Lung (tissue), 17 donors: ENCODE measurements at places on chromosomes 2 and 18. TPM values are rescaled to one million over a fixed set of nuclear protein-coding genes. Genes with fewer than 3 reads are reported as not detected.
A peak's percentile ranks its signal among the peaks of the same experiment; 100 is the strongest.

GRCh38 chr18:14943967-14944636 lies 196.1 kb downstream of the ANKRD30B start:
- no peak for DNase-seq

- DNase-seq, result no peak
These were observed 40.8 kb downstream of the HDAC4 start for GRCh38 chr2:239360008-239360407.

Gene GALNT1
- total RNA-seq, result 73.4 TPM

DNA sequence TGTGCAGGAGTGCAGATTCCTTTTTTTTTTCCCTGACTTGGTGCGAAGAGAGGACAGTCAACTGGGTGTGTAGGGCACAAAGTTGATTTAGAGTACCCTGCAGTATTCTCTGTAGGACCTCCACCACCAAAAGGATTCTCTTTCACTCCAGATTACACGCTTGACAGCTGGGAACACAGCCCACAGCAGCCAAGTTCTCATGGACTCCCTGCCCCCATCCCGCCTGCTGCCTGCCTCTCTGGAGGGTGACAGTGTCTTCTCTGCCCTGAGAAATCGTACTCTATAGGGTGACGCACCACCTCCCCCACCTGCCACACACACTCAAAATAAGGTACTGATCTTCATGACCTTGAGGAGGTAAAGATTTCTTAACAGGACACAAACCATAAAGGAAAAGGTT lies 26.6 kb upstream of the IHH start:
- DNase-seq, result peak; percentile 13

GRCh38 chr2:230932556-230933511 lies 7.8 kb upstream of the GPR55 start:
- DNase-seq, result peak; percentile 73

Gene ECEL1
- total RNA-seq, result 0.09 TPM

DNA sequence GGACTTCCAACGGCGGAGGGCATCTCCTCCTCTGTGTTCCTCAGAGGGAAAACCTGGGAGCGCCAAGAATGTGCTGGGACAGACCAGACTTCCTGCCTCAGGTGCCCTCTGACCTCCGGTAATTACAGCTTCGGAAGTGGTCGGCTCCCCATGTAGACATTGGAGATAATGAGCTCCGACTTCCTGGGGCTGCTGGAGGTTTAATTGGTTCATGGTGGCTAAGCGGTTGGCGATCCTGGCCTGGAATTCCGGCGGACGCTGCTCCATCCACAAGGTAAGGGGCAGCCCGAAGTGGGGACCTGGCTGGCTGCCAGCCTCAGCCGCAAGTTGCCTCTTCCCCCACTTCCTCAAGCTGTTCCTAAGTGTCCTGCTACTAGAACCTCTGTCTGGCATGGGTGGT lies 83.2 kb upstream of the EPC2 start:
- peak; percentile 35 for DNase-seq

DNA sequence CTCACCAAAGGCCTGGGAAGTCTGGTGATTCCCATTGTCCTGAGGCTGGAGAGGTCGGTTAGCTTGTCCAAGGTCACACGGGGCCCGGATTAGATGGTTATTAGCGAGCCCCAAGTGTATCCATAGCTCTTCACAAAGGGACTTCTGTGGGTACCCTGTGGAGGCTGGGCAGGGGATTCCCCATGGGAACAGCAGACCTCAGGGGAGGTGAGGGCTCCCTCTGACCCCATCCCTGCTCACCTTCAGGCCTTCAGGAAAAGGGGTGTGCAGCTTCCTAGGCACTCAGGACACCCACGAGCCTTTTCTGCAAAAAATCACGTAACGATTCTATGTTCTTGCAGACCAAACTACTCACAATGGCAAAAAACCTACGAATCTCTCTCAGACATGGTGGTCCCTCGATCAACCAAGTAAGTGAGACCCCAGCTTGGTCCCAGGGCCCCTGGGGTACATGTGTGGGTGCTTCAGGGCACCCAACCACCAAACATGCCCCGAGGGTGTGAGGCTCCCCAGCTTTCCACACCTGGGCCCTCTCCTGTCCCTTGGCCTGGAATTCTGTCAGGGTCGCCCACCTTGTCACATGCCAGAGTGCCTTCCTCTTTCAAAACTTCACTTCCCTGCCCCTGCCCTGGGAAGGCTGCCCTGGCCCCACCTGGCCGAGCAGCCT lies 40.3 kb downstream of the PDIA6 start:
- DNase-seq, result no peak

DNA sequence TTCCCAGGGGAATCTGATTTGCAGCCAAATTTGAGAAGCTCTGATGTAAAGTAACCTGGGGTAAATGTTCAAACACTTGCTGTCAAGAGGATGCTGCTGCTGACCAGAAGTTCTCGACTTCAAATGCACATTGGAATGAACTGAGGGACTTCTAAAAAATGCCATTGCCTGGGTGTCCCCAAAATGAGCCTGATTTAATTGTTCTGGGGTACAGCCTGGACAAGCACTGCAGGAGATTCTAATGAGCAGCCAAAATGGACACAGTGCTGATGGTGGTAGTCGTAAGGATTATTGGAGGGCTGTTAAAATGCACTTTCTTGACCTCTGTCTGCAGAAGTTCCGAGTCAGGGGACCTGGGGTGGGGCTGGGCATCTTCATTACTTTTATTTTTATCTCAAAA lies 49.5 kb downstream of the LIPG start:
- no peak for DNase-seq

DNA sequence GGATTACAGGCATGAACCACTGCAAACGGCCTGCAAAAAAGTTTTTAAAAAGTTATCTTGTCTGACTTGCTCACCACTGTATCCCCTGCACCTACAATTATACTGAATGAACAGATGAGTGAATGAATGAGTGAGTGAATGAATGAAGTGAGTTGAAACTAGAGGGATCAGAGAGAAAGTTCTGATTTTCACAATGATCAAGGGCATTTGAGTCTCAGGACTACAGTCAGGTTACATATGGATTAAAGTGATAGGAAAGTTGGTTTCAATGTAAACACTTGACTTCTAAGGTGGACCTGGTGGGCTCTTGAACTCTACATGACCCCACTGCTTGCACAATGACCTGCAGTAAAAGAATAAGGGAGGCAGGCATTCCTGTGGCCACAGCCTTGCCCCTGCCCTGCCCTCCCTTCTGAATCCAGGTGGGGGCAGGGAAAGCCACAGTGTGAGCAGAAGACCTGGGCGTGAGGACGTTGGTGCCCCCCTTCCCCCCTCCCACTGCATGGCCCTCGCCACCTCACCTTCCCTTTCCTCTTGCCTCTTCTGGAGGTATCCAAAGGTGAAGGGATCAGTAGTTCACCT lies 10.7 kb downstream of the C2orf80 start:
- DNase-seq, result peak; percentile 32

DNA sequence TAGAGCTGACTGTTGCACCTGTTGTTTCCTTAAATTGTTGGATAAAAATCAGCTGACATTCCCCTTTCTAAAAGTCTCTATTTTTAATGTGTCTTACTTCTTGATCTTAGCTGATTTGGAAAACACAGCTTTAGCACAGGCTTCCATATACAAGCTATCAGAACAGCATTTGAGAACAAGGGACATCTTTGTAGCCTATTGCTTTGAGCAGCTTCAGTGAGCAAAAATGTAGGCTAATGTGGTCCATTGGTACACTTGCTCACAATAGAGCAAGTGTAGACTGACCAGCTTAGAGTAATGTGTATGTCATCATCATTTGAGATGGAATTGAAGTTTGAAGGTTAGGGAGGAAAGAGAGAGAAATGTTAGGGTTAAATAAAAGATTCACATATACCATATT lies 7.0 kb downstream of the INPP1 start:
- no peak for DNase-seq

Gene GAREM1
- total RNA-seq, result 12.6 TPM

Gene CCDC142
- total RNA-seq, result 17.8 TPM

DNA sequence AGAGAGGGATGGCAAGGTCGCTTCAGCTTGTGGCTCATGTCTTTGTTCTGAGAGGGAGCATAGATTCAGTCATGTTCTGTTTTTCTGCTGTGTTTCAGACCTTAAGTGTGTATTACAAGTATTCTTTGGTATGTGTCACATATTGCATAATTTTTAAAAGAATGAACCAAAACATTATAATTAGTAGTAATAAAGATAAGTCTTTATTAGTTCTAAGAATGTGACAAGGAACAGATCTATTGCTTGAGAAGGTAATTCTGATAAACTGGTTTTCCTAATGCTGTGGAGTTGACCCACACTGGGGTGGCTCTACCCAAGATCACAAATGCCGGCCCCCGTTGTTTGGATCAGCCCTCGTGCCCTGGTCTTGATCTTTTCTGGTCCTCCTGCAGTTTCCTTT lies 124.3 kb upstream of the FOSL2 start:
- no peak for DNase-seq

- no peak for DNase-seq
These were observed 42.1 kb downstream of the ROCK1 start for GRCh38 chr18:21069468-21069867.

- no peak for DNase-seq
These were observed 332.9 kb downstream of the CDH2 start for GRCh38 chr18:27843783-27844777.

- no peak for DNase-seq
These were observed 82.5 kb upstream of the RBMS1 start for GRCh38 chr2:160576054-160576499.

DNA sequence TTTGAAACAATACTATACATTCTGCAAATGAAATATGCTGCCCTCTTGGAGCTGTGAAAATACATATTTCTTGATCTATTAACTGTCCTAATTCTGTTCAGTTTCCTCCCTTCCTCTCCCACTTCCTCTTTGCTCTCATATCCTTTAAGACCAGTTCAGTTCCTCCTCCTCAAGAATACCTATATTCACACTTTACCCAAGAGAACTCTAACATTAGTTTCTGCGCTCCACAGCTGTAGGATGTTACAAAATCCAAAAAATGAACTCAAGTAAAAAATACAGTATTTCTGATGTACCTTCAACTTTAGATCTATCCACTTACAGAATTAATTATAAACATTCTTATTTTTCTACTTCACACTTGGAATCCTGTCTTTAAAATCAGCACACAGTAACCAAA lies 5.4 kb downstream of the ITSN2 start:
- DNase-seq, result no peak

DNA sequence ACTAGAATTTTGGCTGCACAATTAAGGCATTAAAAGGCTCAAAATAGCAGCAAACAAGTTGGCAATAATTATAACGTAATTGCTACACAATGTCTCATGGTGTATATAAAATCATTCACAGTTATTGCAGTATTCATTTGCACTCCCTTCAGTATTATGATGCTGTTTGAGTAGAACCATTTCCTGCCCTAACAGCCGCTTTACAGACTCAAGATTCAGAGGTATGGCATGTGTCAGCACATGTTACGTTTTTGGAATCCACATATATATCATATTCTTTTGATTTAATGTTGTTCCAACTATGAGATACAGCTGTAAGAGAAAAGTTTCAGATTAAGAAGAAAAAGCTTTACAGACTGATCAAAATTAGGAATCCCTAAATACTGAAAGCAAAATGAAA lies 56.3 kb upstream of the NCKAP5 start:
- no peak for DNase-seq
